ENCODE measurements at places on chromosomes 4 and X. TPM values are rescaled to one million over a fixed set of nuclear protein-coding genes. Genes with fewer than 3 reads are reported as not detected.

Gene ABHD18
- 10.0 TPM for total RNA-seq

Gene TADA2B
- 35.5 TPM for total RNA-seq

Gene MMAA
- total RNA-seq: 8.6 TPM

Gene TMEM156
- total RNA-seq: not detected

Gene GABRG1
- not detected for total RNA-seq

Gene PHKA1
- total RNA-seq: 16.8 TPM

Gene TLR1
- 3.4 TPM for total RNA-seq

Gene PPP3CA
- 20.5 TPM for total RNA-seq

Gene DMRTC1
- total RNA-seq: not detected

Gene ENPEP
- 3.3 TPM for total RNA-seq

Gene TRIM61
- total RNA-seq: 2.0 TPM

Gene DCAF8L2
- not detected for total RNA-seq

Gene LONRF3
- 2.9 TPM for total RNA-seq

Measured in Right ventricle myocardium superior (tissue), 1 donor.